ENCODE measurements at places on chromosomes 11 and 22. TPM values are rescaled to one million over a fixed set of nuclear protein-coding genes. Genes with fewer than 3 reads are reported as not detected.

ANO1 gene
- polyA plus RNA-seq: not detected

PHF5A gene
- 25.8 TPM for polyA plus RNA-seq

LRRN4CL gene
- polyA plus RNA-seq: not detected

FAM83F gene
- 0.20 TPM for polyA plus RNA-seq

CD3G gene
- 459 TPM for polyA plus RNA-seq

YPEL1 gene
- polyA plus RNA-seq: 1.5 TPM

USH1C gene
- polyA plus RNA-seq: not detected

PANX3 gene
- not detected for polyA plus RNA-seq

MMP3 gene
- polyA plus RNA-seq: not detected

SCGB2A2 gene
- polyA plus RNA-seq: not detected

MAPK8IP2 gene
- not detected for polyA plus RNA-seq

EHF gene
- not detected for polyA plus RNA-seq

PRG3 gene
- not detected for polyA plus RNA-seq

OR10A2 gene
- not detected for polyA plus RNA-seq

IGSF22 gene
- polyA plus RNA-seq: 2.6 TPM

CDC42EP1 gene
- polyA plus RNA-seq: not detected

LRRC55 gene
- polyA plus RNA-seq: not detected

AIFM3 gene
- polyA plus RNA-seq: 0.32 TPM

NAP1L4 gene
- 172 TPM for polyA plus RNA-seq

APOL3 gene
- polyA plus RNA-seq: 83.9 TPM

USP2 gene
- polyA plus RNA-seq: 0.26 TPM

HEPN1 gene
- not detected for polyA plus RNA-seq

TREH gene
- polyA plus RNA-seq: not detected

ROBO4 gene
- not detected for polyA plus RNA-seq

SYCE3 gene
- not detected for polyA plus RNA-seq

ZFTA gene
- polyA plus RNA-seq: 0.15 TPM

APLNR gene
- polyA plus RNA-seq: not detected

OR2AG1 gene
- not detected for polyA plus RNA-seq

TMPRSS4 gene
- not detected for polyA plus RNA-seq

TEAD1 gene
- not detected for polyA plus RNA-seq

GRM5 gene
- not detected for polyA plus RNA-seq

SCUBE2 gene
- not detected for polyA plus RNA-seq

TRIM49 gene
- polyA plus RNA-seq: not detected

CDC42EP2 gene
- not detected for polyA plus RNA-seq

LMO1 gene
- not detected for polyA plus RNA-seq

MISFA gene
- polyA plus RNA-seq: 0.41 TPM

SEZ6L gene
- not detected for polyA plus RNA-seq

WNT11 gene
- not detected for polyA plus RNA-seq

SHISAL1 gene
- polyA plus RNA-seq: not detected

Data from naive thymus-derived CD4-positive, alpha-beta T cell (primary cell).